NCI-H1092 (cell line): ENCODE measurements at places on chromosomes 7 and 10.

- DNase-seq: no peak
Measured at GRCh38 chr7:145360511-145361100, 524.8 kb upstream of the TPK1 start.

- DNase-seq: no peak
Measured at GRCh38 chr10:56823849-56824248, 462.8 kb upstream of the ZWINT start.

DNA sequence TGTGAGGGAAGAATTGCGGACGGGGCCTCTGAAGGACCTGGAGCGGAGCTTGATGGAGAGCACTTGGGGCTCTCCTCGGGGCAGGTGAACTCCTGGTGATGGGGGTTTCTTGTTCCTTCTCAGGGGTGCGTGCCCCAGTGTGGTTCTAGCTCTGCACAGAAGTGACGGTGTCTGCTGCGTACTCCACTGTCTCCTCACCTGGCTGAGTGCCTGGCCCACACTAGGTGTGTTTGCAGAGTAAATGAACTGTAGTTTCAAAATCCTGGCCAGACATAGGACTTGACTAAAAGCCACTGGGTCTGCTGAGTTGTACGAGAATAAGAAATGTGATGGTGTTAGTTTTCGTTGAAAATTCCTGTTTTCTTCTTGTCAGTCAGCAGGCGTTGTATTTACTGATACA is 35.6 kb downstream of the DYNC2I1 start:
- no peak for DNase-seq

GRCh38 chr10:27724287-27724686 is 21.3 kb downstream of the MKX start:
- DNase-seq: no peak

- DNase-seq: no peak
Measured at GRCh38 chr7:43792471-43793150, 34.1 kb downstream of the BLVRA start.

- DNase-seq: no peak
Measured at GRCh38 chr10:63720676-63721075, 199.5 kb downstream of the REEP3 start.
